Activated CD4-positive, CD25-positive, alpha-beta regulatory T cell (primary cell): ENCODE measurements at places on chromosomes 11 and 22.

GRCh38 chr11:9838961-9839360, 175.1 kb downstream of the SWAP70 start:
- DNase-seq: no peak

DNA sequence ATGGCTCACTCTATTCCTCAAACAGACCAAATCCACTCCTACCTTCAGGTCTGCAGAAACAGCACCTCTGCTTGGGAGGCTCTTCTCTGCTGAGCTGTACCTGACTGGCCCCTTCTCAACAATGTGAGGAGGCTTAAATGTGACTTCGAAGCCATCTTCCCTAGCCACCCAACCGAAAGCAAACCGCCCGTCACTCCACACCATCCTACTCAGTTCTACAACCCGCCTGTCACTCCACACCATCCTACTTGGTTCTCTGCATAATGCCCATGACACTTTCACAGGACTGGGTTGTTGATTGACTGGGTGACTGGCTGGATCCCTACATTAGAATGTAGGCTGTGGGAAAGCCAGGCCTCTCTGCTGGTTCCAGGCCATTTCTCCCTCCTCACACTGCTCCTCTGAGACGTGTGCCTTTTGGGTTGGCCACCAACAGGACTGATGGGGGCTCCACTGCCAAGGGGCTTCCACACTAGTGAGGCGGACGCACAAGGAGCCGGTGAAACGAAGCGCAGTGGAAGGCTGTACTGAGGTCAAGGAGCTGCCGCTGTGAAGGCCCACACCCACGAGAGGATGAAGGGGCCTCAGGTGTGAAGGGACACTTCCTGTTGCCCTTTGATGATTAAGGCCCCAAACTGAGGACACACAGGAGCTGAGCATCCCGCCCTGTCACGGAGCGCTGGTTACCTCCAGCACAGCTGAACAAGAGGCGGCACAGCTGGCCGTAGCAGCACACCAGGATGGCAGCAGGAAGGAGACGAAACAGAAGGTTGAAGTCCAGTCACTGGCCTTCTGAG, 47.5 kb upstream of the SPATA19 start:
- DNase-seq: no peak

DNA sequence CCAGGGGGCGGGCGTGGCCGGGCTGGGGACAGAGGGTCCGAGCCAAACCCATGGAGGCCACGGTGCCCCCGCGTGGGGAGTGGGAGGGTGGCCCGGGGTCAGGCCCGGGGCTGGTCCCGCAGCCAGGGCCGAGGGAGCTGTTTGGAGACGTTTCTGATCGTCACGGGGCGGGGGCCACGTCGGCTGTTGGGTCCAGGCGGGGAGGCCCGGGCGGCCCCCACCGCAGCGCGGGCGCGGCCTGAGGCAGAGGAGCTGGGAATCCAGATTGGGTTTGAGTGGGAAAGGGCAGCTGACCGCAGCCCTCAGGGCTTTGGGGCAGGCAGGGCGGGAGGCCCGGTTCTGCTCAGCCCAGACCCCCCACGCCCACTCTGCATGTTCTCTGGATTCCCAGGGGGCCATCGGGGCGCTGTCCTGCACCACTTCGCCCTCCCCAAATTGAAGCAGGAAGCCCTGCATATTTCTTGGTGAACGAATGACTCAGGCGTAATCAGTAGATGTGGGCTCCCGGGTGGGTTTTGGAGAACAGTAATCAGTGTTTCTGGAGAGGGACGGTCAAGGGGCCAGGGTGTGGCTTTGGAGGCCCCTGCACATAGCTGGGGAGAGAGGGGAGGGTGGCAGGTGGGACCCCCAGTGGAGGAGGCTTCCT, 583 bp downstream of the MRPL23 start:
- DNase-seq: no peak

DNA sequence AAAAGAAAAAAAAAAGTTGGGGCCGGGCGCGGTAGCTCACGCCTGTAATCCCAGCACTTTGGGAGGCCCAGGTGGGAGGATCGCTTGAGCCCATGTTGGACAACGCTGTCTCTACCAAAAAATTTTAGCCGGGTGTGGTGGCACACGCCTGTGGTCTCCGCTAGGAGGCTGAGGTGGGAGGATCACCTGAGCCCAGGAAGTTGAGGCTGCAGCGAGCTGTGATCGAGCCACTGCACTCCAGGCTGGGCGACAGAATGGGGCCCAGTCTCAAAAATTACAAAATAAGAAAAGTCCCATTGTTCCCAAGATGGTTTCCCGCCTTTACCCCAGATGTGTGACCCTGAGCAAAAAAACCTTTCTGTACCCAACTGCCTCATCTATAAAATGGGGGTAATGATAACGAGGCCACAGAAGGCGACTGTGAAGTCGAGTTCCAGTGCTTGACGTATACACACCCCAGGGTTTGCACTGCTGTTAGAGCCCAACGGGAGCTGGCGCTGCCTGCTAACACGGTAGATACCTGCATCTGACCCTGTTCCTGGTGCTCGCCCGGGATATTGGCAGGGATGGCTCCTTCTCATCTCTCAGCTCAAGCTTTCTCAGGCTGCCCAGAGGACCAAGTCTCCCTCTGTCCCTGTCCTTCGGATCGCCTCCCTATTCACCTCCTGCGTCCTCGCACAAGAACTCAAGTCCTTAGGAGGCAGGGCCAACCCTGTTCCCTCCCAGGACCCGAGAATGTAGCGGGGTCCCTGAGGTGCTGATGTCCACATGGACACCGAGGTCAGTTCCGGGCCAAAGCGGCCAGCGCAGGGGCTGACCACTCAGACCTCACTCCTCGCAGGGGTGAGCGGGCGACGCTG, 1.1 kb upstream of the RPLP2 start:
- no peak for DNase-seq

DNA sequence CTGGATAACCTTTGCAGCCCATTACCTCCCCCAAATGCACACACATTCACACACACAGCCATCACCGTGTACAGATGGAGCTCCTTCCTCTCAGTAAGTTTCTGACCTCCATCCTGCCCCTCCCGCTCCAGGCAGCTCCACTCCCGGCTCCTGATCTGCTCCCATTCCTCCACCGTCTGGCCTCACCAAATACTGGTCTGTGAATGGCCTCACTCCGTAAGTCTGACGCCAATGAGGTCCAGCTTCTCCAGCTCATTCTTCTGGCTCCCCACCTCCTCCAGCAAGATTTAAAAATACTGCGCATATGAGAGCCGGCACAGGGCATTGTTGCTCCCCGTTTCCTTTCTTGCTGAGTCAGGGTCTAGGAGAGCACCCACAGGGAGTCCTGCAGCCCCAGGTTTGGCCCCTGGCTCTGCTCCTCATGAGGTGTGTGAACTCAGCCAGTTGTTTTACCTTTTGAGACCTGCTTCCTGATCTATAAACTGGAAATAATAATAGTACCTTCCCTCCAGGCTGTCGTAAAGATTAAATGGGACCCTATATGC, 14.0 kb upstream of the TUB start:
- DNase-seq: no peak

GRCh38 chr11:66083767-66084166, 13.7 kb downstream of the PACS1 start:
- no peak for DNase-seq

GRCh38 chr11:116037861-116038260, 533.6 kb upstream of the CADM1 start:
- no peak for DNase-seq

GRCh38 chr11:57900320-57900719, 123.4 kb upstream of the OR9Q1 start:
- DNase-seq: no peak

- no peak for DNase-seq
These were observed 132.4 kb downstream of the TTC28 start for GRCh38 chr22:28547132-28547842.

- DNase-seq: no peak
These were observed 489 bp downstream of the NUP98 start for GRCh38 chr11:3796801-3797328.

- no peak for DNase-seq
These were observed 41.7 kb downstream of the IRAG1 start for GRCh38 chr11:10651656-10652361.

DNA sequence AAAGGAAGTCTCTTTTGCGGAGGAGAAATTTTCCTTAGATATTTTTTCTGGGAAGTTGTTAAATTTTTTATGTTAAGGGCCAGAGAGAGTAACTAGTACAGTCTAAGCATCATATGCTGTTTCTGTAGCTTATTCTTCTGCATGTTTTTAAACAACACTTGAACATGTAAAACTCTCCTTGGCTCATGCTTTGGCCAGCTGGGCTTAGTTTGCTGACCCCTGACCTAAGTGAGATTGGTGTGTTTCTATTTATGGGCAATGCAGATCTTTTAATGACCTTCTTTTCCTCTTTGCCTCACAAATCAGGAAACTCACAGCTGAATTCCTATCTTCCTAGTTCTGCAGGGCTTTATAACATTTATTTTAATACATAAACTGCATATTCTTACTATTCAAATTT, 942.5 kb downstream of the OPCML start:
- DNase-seq: no peak

DNA sequence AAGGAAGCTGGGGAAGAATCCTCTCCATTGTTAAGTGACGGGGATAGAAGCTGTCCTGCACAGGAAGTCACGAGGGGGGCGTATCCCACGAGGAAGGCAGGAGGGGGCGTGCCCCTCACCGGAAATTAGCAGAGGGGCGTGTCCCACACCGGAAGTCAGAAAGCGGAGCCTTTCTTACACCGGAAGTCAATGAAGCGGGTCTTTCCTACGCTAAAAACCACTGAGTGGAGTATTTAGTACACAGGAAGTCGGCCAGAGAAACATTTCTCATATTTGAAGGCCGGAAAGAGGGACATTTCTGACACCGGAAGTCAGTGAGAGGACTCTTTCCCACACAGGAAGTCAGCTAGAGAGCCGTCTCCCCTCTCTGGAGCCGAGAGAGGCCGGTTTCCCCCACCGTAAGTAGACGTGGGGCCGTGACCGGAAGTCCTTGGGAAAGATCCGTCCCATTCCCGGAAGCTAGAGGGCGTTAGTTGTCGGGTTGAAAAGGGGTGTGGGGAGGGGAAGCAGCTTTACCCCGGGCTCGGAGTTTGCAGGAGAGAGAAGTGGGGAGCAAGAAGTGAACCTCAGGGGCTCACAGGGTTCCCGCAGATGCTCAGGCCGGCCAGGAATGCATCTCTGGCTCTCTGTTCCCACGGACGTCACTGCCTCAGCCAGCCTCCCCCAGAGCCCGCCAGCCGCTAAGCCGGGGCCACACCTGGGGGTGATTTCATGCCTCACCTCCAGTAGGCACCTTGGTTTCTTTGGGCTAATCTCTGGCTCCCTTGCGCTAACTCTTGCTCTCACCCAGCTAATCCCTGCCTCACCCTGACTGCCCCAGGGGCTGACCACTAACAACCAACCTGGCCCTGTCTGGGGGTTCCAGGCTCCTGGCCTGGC, 15.4 kb downstream of the MIAT start:
- peak; percentile 85 for DNase-seq

DNA sequence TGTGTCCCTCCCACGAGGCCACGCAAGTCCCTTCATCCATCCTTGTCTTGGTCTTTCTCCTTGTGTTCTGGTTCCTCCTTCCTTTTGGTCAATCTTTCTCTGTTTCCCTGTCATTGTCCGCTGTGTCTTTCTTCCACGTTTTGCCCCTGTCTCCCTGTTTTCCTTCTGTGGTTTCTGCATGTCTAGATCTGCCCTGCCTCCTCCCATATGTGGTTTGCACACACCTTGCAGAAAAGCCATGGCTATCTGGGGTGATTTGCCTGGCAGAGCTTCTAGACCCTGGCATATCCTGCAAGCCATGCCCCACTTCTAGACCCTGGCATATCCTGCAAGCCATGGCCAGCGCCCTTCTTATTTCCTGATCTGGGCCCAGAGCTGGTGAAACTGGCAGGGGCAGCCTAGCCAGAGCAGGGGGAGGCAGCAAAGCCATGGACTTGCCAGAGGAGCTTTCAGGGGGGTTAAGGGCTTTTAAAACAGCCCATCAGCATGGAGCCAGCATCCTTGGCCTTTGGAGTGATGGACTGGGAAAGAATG, 131.6 kb upstream of the NECTIN1 start:
- no peak for DNase-seq

DNA sequence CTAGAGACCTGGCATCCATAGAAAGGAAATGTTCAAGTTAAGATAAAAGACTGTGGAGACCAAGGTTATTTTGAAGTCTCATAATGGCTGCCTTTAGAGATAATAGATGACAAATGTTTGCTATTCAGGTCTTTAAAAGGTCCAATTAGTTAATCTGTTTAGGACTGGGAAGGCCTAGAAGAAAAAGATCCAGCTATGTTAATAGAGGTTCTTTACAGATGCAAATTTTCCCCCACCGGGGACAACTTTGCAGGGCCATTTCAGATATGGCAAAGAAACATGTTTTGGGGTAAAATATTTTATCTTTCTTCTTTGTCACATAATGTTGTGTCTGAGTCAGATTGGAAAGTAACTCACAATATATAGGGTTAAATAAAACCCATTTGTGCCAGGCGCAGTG, 3.1 kb upstream of the APOBEC3G start:
- no peak for DNase-seq

DNA sequence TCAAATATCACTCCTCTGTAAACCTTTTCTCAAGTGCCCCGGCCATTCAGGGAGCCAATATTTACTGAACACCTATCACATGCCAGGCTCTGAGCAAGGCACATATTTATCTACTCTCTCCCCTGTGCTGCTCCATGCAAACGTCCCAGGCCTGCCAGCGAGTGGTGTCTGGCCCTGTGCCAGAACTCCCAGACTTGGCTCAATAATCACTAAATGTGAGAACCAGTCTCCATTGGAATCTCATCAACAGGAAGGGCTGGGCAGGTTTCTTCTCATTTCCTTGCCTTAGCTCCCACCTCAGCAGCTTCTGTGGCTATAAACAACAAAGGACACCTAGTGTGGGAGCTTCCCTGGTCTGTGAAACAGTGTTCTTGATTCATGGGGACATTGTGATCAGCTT, 21.7 kb downstream of the RASSF10 start:
- DNase-seq: no peak

DNA sequence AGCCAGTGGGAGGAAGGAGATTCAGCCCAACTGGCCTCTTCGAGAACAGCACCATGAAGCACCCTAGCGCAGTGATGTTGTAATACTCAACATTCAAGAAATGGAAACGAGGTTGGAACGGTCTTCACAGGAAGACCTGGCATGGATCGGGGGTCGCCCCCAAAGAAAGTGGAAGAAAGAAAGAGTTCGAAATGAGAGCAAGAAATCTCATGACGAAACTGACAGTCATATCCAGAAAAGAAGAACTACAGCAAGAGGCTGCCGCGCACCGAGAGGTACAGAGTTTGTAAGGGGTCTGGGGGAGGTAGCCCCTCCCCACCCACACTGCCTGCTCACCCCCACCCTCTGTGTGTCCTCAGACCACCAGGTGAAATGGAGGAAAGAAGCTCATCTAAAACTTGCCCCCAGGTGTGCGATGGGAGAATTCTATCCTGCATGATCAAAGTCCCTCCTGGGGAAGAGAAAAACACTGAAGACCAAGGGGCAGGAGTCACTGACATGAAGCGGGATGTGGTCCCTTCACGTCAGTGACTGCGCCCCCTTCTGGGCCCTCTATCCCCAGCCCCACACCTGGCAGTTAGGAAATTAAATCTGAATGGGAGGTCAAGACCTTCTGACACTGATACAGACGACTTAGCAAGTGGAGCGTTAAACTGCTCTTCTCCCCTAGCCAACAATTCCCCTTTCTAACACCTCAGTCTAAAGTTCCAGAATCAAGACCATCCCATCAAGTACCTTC, 52.9 kb upstream of the SPATA19 start:
- DNase-seq: no peak
